Stimulated activated CD8-positive, alpha-beta memory T cell treated with anti-CD3 and anti-CD28 coated beads, Interleukin-4, amount 100 ng/mL, for 48 hours (primary cell): ENCODE measurements at places on chromosomes 7 and 10.

GRCh38 chr7:25392588-25393338, 164.5 kb upstream of the NPVF start:
- DNase-seq: no peak

GRCh38 chr7:22935269-22935668, 78.7 kb downstream of the HYCC1 start:
- DNase-seq: no peak

DNA sequence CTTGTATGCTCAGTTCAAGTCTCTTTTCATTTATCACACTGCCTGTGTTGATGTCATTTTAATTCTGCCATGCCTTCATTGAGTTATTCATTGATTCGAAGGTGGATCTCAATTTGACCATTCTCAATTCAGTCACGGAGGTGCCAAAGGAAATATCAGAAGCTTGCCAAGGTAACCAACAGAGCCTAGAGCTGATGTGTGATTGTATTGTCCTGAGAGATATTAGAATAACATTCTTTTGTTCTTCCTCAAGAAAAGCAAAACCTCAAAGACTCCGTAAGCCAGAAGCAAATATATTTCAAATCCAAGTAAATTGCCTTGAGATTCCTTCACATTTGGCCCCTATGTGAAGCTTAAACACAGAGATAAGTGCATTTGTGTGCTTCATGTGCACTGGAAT, 345.3 kb downstream of the CXCL12 start:
- no peak for DNase-seq

DNA sequence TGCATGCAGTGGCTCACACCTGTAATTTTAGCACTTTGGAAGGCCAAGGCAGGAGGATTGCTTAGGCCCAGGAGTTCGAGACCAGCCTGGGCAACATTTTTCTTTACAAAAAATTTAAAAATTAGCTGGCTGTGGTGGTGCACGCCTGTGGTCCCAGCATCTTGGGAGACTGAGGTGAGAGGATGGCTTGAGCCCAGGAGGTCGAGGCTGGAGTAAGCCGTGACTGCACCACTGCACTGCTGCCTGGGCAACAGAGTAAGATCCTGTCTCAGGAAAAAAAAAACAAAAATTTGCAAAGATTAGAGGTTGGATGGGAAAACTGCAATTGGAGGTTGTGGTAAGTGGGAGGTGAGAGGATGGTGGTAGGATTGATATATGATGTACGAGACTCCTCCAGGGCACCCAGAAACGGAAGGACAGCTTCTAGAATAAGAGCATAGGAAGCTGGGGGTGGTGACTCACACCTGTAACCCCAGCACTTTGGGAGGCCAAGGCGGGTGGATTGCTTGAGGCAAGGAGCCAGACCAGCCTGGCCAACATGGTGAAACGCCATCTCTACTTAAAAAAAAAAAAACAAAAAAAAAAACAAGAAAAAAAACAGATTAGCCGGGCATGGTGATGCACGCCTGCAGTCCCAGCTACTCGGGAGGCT, 19.1 kb upstream of the PARP12 start:
- no peak for DNase-seq
